Activated T-cell treated with anti-CD3 and anti-CD28 coated beads, Interleukin-2, amount 50 U/mL, for 72 hours (primary cell): ENCODE measurements at places on chromosomes 3 and 15.

GRCh38 chr3:171000281-171000680 is 26.2 kb downstream of the SLC2A2 start:
- DNase-seq, result no peak
- H3K27ac ChIP-seq, result no peak overlapping the region
- no peaks in the 10 kb centered on the region for H3K27me3 ChIP-seq
- H3K4me3 ChIP-seq, result no peak overlapping the region
- no peaks in the 10 kb centered on the region for H3K36me3 ChIP-seq
- no peaks in the 10 kb centered on the region for H3K4me1 ChIP-seq

- H3K27ac ChIP-seq, result no peak overlapping the region
- peaks cover 3% of the 10 kb centered on the region for H3K36me3 ChIP-seq
- H3K27me3 ChIP-seq, result no peaks in the 10 kb centered on the region
- H3K4me3 ChIP-seq, result no peak overlapping the region
- no peak for DNase-seq
These were observed 235.0 kb upstream of the KBTBD8 start for GRCh38 chr3:66762916-66763693.

- H3K27ac ChIP-seq, result no peak overlapping the region
- H3K4me3 ChIP-seq, result no peak overlapping the region
- no peak for DNase-seq
- H3K27me3 ChIP-seq, result no peaks in the 10 kb centered on the region
These were observed 74.8 kb upstream of the P2RY1 start for GRCh38 chr3:152760024-152760563.

DNA sequence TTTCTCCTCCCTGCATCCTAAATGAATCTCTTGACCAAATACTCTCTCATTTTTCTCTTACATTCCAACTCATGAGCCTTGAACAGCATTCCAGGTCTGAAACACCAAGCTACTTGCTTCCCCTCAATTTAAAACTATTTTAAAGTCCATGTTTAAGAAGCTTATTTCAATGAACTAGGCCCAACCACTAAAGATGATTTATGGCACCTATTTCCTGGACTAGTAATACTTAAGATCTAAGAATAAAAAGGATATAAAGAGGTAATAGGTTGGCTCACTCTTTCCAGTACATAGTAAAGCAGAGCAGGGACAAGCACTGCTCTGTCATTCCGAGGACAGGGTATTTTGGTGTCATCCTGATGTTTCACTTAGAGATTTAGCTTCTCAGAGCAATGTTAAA is 219.3 kb upstream of the TMCO5A start:
- no peaks in the 10 kb centered on the region for H3K27me3 ChIP-seq
- no peak for DNase-seq
- no peaks in the 10 kb centered on the region for H3K4me1 ChIP-seq
- H3K36me3 ChIP-seq, result no peaks in the 10 kb centered on the region

GRCh38 chr15:100032358-100033085 is 299.3 kb upstream of the LYSMD4 start:
- DNase-seq, result no peak
- no peak overlapping the region for H3K27ac ChIP-seq

GRCh38 chr15:80816936-80817335 is 37.8 kb downstream of the CEMIP start:
- H3K27me3 ChIP-seq, result peaks cover 18% of the 10 kb centered on the region
- H3K4me3 ChIP-seq, result no peak overlapping the region
- no peaks in the 10 kb centered on the region for H3K36me3 ChIP-seq
- H3K4me1 ChIP-seq, result no peaks in the 10 kb centered on the region

GRCh38 chr15:72796515-72797337 is 13.2 kb upstream of the ADPGK start:
- DNase-seq, result peak; percentile 45
- H3K27ac ChIP-seq, result peak overlapping the region; percentile 67
- H3K27me3 ChIP-seq, result peaks cover 38% of the 10 kb centered on the region
- H3K36me3 ChIP-seq, result no peaks in the 10 kb centered on the region
- H3K4me1 ChIP-seq, result peaks cover 17% of the 10 kb centered on the region

DNA sequence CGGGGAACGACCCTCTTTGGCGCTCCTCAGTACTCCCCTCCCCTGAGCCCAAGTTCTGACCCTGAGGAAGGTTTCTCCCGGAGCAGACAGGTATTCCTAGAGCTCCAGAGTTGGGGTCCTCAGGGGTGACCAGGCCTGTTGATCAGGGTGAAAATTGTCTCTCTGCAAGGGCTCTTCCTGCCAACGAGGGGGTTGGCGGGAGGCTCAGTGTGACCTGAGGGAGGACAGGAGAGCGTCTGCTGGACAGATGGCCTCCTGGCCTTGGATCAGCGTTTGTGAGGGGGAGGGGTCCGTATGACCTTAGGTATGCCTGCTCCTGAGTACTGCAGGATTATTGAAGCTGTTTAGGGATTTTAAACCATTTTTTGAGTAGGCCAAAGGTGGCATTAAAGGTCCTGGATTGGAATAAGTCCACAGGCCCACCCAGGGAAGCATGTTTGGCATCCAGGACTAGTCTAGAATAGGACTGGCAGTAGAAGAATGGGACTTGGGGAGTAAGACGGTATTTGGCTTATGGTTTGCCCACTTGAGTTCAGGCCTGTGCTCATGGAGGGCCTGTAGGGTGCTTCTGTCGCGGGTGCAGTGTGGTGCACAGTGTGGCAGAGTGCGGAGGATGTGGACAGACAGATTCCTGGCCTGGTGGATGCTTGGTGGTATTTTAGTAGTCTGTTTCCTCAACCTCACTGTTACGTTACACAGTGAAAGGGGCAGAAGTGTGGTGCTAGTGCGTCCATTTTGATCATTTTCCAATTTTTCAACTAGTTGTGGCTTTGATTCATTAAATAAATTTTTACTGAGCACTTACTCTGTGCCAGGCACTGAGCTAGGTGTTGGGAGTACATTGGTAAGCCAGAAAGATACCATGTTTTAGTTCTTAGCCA is 959 bp downstream of the ZNF592 start:
- peaks cover 70% of the 10 kb centered on the region for H3K4me1 ChIP-seq
- H3K4me3 ChIP-seq, result peak overlapping the region; percentile 95
- H3K36me3 ChIP-seq, result peaks cover 11% of the 10 kb centered on the region
- peak overlapping the region; percentile 92 for H3K27ac ChIP-seq
- H3K27me3 ChIP-seq, result no peaks in the 10 kb centered on the region

- H3K27ac ChIP-seq, result no peak within 1 kb of the TSS
- H3K27me3 ChIP-seq, result peaks cover 39% of the 10 kb centered on the region
- peak within 1 kb of the TSS; percentile 85 for H3K4me3 ChIP-seq
- no peaks in the 10 kb centered on the region for H3K4me1 ChIP-seq
These were observed at the start of gene RAB6B for GRCh38 chr3:133895208-133896001. Gene RAB6B (minus strand): TSS chr3:133895882. CDS start chr3:133895466, 416 bp downstream.

- no peaks in the 10 kb centered on the region for H3K36me3 ChIP-seq
- no peaks in the 10 kb centered on the region for H3K27me3 ChIP-seq
- H3K4me1 ChIP-seq, result no peaks in the 10 kb centered on the region
- no peak for DNase-seq
- no peak overlapping the region for H3K27ac ChIP-seq
These were observed 163.7 kb downstream of the PLD1 start for GRCh38 chr3:171646357-171647133.

GRCh38 chr3:120742198-120742848 is at the start of the genes GTF2E1 and RABL3:
Gene GTF2E1 (plus strand): TSS chr3:120742744. CDS start chr3:120750553, 7,809 bp downstream.
Gene RABL3 (minus strand): TSS chr3:120742516. CDS start chr3:120742507, 9 bp downstream.
- no peaks in the 10 kb centered on the region for H3K27me3 ChIP-seq
- peaks cover 27% of the 10 kb centered on the region for H3K4me1 ChIP-seq
- H3K36me3 ChIP-seq, result peaks cover 3% of the 10 kb centered on the region

DNA sequence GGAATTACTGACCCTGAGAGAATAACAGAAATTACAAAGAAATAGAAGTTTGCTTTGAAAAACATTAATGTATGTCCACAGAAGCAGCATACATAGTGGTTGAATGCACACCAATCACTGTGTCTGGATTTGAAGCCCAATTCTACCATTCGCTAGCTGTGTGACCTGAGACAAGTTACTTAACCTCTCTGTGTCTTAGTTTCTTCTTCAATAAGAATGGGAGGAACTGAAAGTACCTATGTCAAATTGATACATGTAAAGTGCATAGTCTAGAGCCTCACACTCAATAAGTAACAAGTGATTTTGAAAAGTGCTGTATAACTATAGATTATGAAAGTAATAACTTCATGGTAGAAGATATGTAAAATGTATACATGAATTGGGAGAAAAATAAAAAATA is 457.8 kb downstream of the FOXP1 start:
- peak overlapping the region; percentile 92 for H3K27ac ChIP-seq
- H3K36me3 ChIP-seq, result peaks cover 10% of the 10 kb centered on the region
- peak overlapping the region; percentile 88 for H3K4me3 ChIP-seq
- peaks cover 71% of the 10 kb centered on the region for H3K4me1 ChIP-seq
- no peak for DNase-seq
- no peaks in the 10 kb centered on the region for H3K27me3 ChIP-seq

GRCh38 chr3:72446218-72447058 is 401.8 kb downstream of the SHQ1 start:
- H3K4me3 ChIP-seq, result peak within 1 kb of the TSS; percentile 95
- H3K27me3 ChIP-seq, result peaks cover 13% of the 10 kb centered on the region
- peaks cover 25% of the 10 kb centered on the region for H3K36me3 ChIP-seq
- H3K27ac ChIP-seq, result peak within 1 kb of the TSS; percentile 100

DNA sequence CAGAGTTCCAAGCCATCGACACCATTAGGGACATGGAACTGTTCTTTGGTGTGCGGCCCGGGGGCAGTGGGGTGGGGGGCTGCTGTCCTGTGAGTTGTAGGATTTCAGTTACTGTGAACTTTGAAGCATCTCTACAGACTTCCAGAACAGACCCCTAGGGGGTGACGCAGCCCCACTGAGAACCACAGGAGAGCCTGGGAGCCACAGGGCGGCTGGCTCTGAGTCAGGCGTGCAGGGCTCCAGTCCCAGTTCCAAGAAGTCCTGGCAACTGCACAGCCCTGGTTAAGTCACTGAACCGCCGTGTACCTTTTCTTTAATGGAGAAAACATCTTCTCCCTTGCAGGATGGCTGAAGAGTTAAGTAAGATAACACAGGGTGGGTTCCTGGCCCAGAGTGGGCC is 23.5 kb upstream of the LRTM1 start:
- no peaks in the 10 kb centered on the region for H3K4me1 ChIP-seq
- no peaks in the 10 kb centered on the region for H3K27me3 ChIP-seq
- no peak overlapping the region for H3K4me3 ChIP-seq

DNA sequence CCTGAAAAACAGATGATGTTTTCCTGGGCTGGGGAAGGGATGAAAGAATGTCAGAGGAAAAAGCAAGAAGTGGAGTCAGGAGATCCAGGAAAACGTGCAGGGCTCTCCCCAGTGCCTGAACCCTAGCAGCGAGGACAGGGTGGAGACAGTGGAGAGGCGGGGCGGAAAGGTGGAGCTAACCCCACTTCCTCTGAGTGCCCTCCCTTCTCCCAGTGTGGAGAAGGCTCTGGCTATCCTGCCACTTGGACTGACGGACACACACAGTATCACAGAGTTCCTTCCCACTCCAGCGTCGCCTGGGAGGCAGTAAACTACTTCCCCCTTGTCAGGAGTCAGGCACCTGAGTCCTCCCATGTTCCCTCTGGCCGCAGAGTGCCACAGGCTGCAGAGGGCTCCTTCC is 125.3 kb upstream of the CHRNA7 start:
- no peaks in the 10 kb centered on the region for H3K36me3 ChIP-seq
- H3K27ac ChIP-seq, result no peak overlapping the region
- no peak for DNase-seq
